Activated naive CD4-positive, alpha-beta T cell treated with anti-CD3 and anti-CD28 coated beads, Interleukin-2, amount 50 U/mL, for 72 hours (primary cell): ENCODE measurements at places on chromosomes 12 and 14.
A peak's percentile ranks its signal among the peaks of the same experiment; 100 is the strongest.

DNA sequence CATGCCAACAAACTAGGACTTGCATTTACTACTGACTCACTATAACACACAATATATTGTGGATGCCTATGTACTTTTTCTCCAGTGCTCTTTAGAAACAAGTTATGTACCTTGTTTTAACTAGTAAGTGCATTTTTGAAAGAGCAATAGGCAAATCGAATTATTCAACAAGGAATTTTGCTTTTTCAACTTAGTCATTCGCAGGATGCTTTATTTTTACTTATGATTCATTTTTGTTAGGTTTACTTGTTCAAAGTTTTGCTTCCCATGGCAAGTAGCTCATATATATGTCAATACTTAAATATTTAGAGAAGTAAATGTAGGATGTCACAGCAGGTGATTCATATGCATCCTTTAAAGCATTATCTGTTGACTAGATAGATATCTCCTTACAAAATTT, 149.8 kb downstream of the PELI2 start:
- no peak for DNase-seq

GRCh38 chr14:52455291-52456088, 96.8 kb downstream of the TXNDC16 start:
- DNase-seq: no peak

- DNase-seq: no peak
Measured at GRCh38 chr12:111799758-111800157, 33.0 kb downstream of the ALDH2 start.

GRCh38 chr12:125683748-125684381, 618.6 kb downstream of the AACS start:
- peak; percentile 80 for DNase-seq

DNA sequence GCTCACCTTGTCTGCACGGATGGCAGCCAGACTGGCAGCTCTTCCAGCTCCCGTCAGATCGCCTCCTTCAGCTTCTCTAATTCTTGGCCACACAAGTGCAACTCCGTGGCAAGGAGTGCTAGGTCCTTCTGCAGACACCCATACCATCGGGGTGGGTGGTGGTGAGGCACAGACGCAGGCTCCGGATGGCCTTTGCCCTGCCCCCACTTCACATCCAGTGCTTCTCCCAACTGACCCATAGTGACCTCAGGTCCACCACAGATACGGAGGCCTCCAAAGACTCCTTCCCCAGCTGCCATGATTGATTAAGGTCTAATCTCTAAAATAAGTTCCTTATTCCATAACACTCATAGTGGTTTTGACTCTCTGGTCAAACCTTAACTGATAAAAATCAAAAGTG, 19.9 kb upstream of the CD27 start:
- no peak for DNase-seq

- DNase-seq: no peak
Measured at GRCh38 chr12:98127336-98127679, 388.1 kb upstream of the TMPO start.
